ENCODE measurements at places on chromosomes 5 and 9.

- no peak for DNase-seq
Measured at GRCh38 chr9:755454-756381, 85.8 kb upstream of the DMRT1 start.

GRCh38 chr5:141484310-141484640 lies 555 bp upstream of the PCDHGC4 start:
- DNase-seq = no peak

DNA sequence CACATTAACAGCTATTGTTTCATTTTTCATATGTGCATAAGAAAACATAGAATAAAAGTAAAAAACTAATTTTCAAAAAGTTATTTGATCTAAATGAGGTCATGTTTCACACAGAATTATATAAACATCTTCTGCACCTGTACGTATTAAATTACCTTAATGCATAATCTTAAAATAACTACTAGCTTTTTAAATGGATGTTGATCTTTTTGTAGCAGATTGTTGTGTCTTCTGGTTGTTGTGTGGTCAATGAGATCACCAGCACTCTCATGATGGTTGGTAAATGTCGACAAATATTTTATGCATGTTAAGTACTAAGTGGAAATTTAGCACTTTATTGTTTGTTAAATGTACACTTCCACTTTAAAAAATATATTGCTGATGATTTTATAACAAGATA lies 162.0 kb downstream of the AP3B1 start:
- no peak for DNase-seq

DNA sequence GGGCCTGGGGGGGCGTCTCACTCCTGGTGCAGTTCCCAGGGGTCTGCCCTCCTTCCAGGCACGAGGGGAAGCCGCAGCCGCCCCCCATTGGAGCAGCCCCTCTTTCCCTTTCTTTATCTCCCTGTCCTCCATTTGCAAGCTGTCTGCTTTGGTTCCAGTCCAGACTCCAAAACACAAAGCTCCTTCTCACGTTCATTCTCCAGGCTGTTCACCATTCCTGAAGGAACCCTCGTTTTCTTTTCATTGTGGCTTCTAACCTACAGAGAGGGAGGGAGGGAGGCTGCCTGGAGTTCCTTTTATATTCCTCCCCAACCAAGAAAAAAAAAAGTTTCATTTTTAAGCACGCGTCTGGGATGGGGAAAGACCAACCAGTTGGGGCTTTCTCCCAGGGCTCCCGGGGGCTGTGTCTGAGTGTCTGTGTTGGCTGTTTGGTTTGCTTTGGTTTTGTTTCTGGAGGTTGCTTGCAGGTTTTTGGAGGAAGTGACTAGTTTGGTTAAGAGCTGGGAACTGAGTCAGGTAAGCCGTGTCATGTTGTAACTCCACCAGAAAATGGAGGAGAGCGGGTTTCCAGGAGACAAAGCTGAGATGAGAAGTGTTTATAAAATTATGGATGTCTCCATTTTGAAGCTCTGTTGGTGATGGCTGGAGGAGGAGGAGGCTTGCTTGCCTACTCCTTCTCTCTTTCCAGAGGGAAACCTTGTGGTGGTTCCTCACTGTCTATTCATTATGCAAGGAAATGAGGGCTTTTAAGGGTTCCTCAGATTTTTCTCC lies 1.6 kb downstream of the ZNF462 start:
- DNase-seq = no peak

- DNase-seq = no peak
Measured at GRCh38 chr9:129170229-129170628, 7.8 kb downstream of the IER5L start.

DNA sequence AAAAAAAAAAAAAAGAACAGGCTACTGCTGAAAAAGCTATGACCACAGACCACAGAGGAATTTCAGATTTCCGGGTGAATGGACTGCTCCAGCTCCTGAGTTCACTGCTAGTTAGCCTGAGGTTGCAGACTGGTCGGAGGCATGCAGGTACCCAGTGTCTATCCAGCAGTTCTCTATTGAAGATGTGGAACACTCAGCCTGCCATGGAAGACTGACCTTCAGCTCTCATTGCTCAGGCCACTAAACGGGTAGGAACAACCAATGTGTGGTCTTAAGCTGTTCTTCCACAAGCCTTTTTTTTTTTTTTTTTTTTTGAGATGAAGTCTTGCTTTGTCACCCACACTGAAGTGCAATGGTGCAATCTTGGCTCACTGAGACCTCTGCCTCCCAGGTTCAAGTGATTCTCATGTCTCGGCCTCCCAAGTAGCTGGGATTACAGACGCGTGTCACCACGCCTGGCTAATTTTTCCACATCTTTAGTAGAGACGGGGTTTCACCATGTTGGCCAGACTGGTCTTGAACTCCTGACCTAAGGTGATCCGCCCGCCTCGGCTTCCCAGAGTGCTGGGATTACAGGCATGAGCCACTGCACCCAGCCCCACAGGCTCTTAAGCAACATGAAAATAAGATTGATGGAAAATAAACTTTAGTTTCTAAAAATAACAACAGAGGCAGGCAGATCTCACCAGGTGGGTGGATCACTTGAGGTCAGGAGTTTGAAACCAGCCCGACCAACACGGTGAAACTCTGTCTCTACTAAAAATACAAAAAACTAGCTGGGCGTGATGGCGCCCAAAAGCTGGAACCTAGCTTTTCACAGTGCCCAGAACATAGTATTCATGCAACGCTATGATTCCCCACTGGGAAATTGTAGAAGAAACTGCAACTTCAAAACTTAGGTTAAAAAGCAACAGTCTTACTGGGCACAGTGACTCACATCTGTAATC lies 20.0 kb upstream of the NPM1 start:
- DNase-seq = no peak

GRCh38 chr5:173472164-173472563 lies 143.9 kb upstream of the STC2 start:
- no peak for DNase-seq

DNA sequence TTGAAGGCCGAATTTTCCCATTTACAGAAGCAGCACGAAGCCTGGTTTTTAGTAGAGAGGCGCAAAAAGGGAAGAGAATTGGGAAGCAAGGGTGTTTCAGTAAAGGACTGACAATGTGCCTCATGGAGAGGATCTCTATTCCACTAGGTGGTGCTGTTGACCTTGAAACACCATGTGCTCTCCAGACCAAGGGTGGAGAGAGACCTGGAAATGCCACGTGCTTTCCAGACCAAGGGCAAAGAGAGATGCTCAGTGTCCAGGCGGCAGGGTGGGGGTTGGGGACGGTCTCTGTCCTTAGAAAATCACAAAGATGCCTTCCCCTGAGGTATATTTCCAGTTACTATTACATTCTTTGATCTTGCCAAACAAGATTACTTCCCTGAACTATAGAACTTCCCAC lies 425.3 kb downstream of the CSNK1G3 start:
- DNase-seq = no peak

DNA sequence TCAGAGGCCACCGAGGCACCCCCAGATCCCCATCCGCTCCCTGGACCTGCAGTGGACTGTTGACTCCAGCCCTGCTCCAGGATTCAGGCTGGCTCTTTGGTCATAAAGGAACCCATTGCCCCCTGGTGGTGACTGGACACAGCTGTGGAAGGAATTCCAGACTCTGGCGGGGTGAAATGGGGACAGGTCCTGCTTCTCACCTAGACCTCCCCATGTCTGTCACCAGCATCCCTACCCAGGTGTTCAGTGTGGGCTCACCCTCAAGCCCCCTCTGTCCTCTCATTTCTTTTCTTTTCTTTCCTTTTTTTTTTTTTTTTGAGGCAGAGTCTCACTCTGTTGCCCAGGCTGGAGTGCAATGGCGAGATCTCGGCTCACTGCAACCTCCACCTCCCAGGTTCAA lies 25.5 kb upstream of the STXBP1 start:
- peak; percentile 53 for DNase-seq

DNA sequence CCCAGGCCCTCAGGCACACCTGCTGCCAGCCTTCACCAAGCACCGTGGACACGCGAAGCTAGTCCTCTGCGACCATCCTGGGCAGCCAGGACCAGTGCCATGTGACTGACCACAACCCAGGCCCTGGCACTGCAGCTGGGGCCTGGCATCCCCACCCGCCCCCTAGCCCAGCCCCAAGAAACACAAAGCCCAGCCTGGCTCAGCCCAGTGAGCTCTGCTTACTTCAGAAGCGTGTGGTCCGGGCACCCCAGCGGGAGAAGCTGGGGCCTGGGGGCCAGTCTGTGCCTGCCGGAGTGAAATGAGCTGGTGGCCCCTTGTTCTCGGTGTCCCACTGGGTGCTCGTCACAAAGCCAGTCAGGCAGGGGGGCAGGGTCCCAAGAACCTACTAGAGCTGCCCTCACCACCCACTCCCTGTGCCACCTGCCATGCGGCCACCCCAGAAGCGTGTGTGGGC lies 87.9 kb downstream of the KCNT1 start:
- no peak for DNase-seq

DNA sequence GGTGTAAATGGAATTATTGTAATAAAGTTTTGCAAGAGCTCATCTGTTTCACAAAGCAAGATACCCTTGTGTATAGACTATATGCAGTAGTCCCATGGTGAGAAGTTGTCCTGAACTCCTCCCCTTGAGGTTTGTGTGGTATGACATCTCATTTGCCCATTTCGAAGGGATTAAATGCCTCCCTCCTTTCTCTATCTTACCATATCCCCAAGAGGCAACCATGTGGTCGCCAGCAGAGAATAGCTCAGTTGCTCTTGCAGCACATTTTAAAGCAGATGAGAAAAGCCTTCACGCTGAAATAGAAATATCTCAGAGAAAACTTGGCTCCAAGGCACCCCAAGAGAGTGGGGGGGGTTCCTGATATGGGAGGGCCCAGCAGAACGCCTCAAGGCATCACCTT lies 4.6 kb downstream of the SEMA6A start:
- DNase-seq = no peak

- DNase-seq = no peak
Measured at GRCh38 chr5:42500003-42500599, 76.9 kb downstream of the GHR start.

- no peak for DNase-seq
Measured at GRCh38 chr5:141135718-141136266, 786 bp downstream of the PCDHB5 start.

- DNase-seq = no peak
Measured at GRCh38 chr5:96001262-96001661, 39.6 kb upstream of the ELL2 start.

- DNase-seq = no peak
Measured at GRCh38 chr5:6936031-6936430, 222.8 kb downstream of the TENT4A start.

GRCh38 chr9:111759762-111760639 lies 34.7 kb downstream of the SHOC1 start:
- peak; percentile 37 for DNase-seq

DNA sequence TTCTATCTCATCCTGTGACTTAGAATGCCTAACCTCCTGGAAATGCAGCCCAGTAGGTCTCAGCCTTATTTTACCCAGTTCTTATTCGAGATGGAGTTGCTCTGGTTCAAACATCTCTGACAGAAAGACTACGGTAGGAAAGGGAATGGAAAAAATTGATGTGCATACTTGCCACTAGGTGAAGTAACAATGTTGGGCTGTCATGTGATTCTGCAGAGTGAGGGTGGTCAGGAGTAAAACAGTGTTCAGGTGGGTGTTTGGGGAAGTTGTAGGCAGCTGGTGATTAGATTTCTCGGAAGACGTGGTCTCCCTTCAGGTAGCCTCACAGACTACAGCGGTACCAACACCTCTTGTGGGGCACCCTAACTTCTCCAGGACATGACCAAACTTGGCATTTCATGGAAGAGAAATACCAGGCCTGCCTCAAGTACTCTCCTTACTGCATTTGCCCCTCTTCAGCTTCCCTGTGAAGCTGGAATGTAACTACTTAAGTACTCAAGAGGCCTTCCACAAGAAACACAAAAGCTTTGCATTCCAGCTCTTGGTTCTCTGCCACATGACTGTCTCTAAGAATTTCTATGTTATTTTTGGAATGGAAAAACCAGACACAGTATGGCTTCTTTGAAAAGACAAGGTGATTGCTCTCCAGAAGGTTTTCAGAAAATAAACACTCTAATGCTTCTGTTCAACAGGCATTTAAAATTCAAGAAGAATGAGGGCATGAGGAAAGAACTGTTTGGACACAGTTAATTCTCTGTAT lies 17.4 kb upstream of the ENTREP1 start:
- DNase-seq = no peak

GRCh38 chr5:93674138-93674537 lies 67.3 kb downstream of the POU5F2 start:
- DNase-seq = no peak

GRCh38 chr9:98516897-98517503 lies 191.7 kb downstream of the GABBR2 start:
- DNase-seq = no peak

DNA sequence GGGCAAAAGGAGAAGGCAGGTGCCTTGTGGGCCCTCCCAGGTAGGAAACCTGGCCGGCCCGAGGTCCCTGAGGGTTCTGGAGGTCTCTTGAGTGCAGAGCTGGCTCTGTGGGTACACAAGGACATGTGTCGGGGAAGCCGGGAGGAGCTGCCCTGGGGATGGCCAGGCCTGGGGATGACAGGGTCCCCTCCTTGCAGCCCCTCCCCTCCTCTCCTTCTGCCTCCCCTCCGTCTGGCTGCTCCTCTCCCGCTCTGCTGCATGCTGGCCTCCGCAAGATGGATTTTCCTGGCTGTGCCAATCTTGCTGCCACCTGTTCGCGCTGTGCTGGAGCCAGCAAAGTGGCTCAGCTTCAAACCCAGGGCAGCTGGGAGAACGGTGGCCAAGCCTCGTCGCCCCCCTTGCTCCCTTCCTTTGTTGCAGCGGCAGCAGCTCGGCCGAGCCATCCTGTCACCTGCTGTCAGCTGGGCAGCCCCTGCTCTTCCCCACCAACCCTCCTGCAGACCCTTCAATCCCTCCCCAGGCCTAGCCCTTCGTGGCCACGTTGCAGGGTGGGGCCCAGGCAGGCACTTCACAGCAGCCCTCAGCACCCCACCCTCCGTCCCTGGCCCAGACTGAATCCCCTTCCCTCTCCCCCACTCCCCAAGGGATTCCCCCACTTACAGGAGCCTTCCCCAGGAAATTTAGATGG lies 17.6 kb upstream of the UNC5A start:
- no peak for DNase-seq

- no peak for DNase-seq
Measured at GRCh38 chr5:143434261-143435209, 31.0 kb upstream of the NR3C1 start.

DNA sequence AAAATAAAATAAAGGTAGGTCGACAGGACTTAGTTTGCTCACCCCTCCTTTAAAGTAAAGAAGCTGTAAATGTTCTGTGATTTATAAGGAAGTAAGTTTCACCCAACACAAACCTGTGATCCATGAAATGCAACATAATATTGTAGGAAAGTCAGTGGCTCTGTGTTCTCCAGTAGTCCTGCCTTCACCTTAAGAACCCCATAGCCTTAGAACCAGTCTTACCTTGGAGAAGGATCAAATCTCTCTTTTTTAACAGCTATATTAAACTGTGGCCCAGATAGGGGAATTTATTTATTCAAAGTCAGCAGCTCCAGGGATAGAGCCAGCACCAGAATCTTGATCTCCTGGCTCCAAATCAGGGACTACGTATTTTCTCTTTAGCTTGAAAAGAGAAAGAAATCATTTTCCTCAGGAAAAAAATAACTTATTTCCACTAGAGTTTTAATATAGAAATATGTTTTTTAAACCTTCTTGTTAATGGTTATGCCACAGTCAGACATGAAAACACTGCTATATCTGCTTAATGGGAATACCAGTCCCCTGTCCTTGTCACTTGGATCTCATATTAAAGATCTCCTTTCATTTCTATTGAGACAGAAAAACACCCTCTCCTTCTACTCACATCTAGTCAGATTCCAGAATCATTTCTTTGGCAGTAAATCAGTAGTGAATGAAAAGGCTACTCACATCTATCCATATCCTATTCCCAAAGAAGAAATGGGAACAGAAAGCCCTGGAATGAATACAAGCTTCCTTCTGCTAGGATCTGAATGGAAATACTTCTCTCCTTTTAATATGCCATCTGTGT lies 269.2 kb upstream of the TNC start:
- DNase-seq = no peak

Measured in NCI-H1930 (cell line).